ENCODE measurements at places on chromosomes 2 and 18. TPM values are rescaled to one million over a fixed set of nuclear protein-coding genes. Genes with fewer than 3 reads are reported as not detected.

Gene PROC
- total RNA-seq, result 3.3 TPM

Gene ADD2
- 0.95 TPM for total RNA-seq

- DNase-seq, result no peak
Measured at GRCh38 chr2:210536973-210537650, 19.3 kb upstream of the CPS1 start.

DNA sequence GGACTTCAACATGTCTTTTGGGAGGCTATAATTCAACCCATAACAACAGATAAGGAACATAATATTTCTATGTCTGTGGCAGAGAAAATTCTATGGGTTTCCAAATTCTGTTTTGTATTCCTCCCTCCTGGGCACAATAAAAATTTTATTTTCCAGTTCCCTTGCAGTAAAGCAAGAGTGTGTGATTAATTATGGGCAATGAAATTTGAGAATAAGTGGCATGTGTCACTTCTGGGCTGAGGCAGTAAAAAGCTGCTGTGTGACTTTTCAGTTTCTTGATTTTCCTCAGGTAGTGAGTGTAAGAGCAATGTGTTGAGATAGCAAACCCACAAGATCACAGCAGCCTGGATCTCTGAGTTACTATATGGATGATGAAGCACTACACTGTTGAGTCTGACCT lies 216.4 kb downstream of the MEIS1 start:
- DNase-seq, result no peak

DNA sequence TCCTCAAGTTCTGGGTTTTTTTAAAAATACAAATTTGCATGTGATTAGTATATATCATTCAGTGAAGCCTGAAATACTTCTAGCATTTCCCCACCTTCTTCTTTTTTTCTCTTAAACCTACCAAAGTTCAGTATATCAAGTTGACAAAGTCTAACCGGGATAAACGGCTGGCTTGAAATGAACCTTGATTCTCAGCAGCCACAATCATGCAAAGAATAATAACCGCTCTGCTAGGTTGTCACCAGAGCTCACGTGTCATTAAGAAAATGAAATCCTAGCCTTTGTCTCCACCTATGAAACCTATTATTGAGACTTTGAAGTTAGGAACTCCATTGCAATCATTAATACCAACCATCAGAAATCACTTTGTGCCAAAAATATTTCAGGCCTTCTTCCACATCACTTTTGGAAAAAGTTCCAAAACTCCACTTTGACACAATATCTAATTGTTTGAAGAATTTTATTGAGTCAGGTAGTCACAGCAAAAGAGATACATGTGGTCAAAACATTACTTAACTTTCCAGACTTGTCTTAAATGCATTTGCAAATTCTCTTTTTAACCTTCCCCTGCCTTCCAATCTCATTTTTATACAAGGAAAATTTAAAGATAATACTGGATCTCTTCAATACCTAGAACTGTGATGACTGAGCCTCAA lies 285.6 kb upstream of the ACVR2A start:
- no peak for DNase-seq

DNA sequence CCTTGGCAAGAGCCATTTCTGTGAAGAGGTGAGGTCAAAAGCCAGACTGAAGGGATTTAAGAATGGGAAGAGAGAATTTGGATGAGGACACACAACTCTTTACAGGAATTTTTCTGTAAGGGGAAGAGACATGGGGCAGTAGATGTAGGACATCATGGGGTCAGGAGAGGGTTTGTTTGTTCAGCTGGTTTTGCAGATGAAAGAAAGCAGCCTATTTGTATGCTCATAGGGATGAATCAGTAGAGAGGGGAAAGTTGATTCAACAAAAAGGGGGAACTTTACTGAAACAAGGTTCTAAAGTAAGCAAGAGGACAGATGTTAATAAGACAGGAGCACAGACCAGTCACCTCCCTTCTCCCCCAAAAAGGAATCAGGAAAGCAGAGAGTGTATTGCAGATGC lies 11.2 kb downstream of the SCG2 start:
- no peak for DNase-seq

GRCh38 chr2:98867539-98868309 lies 68.3 kb downstream of the CRACDL start:
- DNase-seq, result no peak

- DNase-seq, result no peak
Measured at GRCh38 chr2:181910028-181910831, 18.7 kb downstream of the ITPRID2 start.

DNA sequence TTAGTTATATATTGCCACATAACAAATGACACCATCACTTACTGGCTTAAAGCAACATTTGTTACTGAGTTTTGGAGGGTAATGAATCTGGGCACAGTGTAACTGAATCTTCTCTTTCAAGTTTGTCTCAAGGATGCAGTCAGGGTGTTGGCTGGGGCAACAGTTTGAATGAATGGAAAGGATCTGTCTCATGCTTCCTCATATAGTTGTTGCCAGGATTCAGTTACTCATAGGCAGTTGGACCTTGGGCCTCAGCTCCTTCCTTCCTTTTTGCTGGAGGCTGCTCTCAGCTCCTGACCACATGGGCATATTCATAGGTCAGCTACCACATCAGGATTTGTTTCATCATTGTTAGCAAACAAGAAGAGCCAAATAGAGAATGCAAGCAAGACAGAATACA lies 466.1 kb upstream of the MC4R start:
- no peak for DNase-seq

DNA sequence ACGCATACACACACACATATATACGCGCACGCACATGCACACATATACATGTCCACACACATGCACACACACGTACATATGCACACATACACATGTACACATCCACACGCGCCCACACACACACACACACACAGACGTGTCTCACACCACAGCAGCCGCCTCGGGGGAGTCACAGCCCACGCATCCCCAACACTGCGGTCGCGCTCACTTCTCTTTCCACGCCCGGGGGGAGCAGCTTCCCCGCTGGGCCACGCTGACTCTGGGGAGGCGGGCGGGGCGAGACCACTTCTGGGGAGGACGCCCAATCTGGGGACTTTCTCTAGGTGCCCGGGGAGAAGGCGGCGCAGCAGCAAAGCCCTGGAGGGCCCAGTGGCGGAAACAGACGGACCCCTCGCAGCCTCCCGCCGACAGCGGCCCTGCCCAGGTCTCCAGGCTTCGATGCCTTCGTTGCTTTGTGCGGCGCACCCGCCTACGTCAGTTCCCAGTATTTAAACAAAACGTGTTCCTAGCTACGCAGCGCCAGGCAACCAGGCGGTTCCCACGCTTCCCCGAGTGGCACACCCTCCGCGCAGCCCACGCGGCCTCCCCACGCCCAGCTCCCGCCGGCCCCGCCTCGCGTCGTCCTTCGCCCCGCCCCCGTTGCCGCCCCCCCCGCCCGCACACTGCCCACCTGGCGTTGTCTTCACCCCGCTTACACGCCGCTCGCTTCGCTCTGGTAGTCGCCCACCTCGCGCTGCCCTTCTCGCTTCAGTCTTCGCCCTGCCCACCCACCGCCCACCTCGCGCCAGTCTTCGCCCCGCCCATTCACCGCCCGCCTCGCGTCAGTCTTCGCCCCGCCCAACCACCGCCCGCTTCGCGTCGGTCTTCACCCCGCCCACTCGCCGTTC lies 810 bp upstream of the RBFA start:
- DNase-seq, result no peak

DNA sequence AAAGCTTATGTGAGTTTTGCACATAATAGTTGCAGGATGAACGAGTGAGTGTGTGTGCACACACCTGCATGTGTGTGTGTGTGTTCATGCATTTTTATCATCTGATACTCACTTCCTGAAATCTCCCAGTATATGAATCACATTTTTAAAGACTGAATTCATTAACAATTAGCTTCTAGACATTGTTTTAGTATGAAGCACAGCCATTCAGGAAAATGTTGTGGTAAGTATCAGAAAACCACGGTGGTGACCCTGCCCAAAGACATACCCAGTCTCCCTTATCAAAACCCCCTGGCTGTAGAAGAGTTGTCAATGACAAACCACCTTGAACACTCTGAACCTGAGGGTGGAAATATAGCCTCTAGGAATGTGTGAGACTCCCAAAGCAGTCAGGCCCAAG lies 220.8 kb downstream of the ALK start:
- no peak for DNase-seq

- no peak for DNase-seq
Measured at GRCh38 chr18:55927831-55928230, 339.8 kb upstream of the TCF4 start.

GRCh38 chr2:41087946-41088345 lies 636.1 kb upstream of the SLC8A1 start:
- no peak for DNase-seq

- DNase-seq, result no peak
Measured at GRCh38 chr2:237154082-237154638, 68.5 kb downstream of the COPS8 start.

- no peak for DNase-seq
Measured at GRCh38 chr2:171957061-171957460, 34.8 kb downstream of the HAT1 start.

Measured in mucosa of gallbladder (tissue), 1 donor.